ENCODE measurements at places on chromosomes 7 and 10. TPM values are rescaled to one million over a fixed set of nuclear protein-coding genes. Genes with fewer than 3 reads are reported as not detected.

GRCh38 chr10:130784326-130784725 is 527.2 kb downstream of the TCERG1L start:
- no peak for DNase-seq
- H3K4me3 ChIP-seq, result no peak overlapping the region
- H3K27me3 ChIP-seq, result no peaks in the 10 kb centered on the region

GRCh38 chr7:101882005-101882421 is 64.6 kb downstream of the CUX1 start:
- H3K36me3 ChIP-seq, result no peaks in the 10 kb centered on the region
- DNase-seq, result no peak
- peaks cover 30% of the 10 kb centered on the region for H3K4me1 ChIP-seq
- peak overlapping the region; percentile 80 for H3K27ac ChIP-seq
- H3K27me3 ChIP-seq, result no peaks in the 10 kb centered on the region
- H3K4me3 ChIP-seq, result no peak overlapping the region

DNA sequence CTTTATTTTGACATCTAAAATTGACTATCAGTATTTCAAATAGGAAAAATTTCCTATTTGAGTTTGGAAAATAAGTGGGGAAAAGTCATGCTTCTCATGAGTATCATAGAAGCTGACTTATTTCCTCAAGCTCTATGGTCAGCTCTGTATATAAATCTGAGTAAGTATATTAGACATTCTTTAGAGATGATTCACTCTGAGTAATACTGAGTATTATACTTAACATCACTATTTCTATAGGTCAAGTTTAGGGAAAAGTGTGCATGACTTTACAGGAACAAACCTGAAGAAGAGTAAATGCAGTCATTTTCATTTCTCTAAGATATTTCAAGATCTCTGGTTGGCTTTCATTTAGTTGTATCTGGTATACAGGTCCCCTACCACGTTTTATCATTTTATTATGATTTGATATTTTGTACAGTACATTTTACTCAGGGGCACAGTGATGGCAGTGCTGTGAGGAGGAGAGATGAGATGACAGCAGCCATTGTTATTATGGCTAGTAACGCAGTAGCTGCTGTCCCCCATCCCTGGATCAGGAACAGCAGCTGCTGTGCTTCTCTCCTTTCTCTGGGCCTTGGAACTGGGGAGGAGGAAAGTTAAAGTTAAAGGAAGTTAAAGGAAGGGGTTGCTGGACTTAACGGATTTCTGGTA is 15.2 kb downstream of the SND1 start:
- H3K27ac ChIP-seq, result no peak overlapping the region
- DNase-seq, result no peak
- no peaks in the 10 kb centered on the region for H3K27me3 ChIP-seq
- H3K36me3 ChIP-seq, result no peaks in the 10 kb centered on the region
- no peak overlapping the region for H3K4me3 ChIP-seq

GRCh38 chr7:27793780-27794179 is 53.8 kb downstream of the TAX1BP1 start:
- no peaks in the 10 kb centered on the region for H3K27me3 ChIP-seq
- no peaks in the 10 kb centered on the region for H3K4me1 ChIP-seq
- peaks cover 4% of the 10 kb centered on the region for H3K36me3 ChIP-seq
- no peak overlapping the region for H3K4me3 ChIP-seq
- no peak overlapping the region for H3K27ac ChIP-seq

- no peaks in the 10 kb centered on the region for H3K4me1 ChIP-seq
- no peak for DNase-seq
- no peak overlapping the region for H3K27ac ChIP-seq
- no peaks in the 10 kb centered on the region for H3K27me3 ChIP-seq
Measured at GRCh38 chr7:103857435-103857834, 132.0 kb downstream of the RELN start.

DNA sequence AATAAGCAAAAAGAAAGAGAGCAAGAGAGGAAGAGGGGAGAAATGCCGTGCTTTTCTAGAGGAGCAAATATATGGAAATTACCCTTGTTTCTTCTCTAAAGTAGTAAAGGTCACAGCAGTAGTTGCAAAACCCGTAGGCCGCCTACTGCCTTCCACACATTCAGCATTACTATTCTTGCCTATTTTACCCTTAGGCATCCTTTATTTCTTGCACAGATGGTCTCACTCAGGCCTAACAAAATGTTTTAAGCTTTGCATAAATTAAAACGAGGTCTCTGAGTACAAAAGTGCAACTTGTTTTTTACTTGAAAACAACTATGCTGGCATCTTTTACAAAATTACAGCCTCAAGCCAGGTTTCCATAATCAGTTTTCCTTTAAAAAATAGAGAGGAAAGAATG is 644.6 kb downstream of the AUTS2 start:
- H3K4me1 ChIP-seq, result no peaks in the 10 kb centered on the region
- H3K27ac ChIP-seq, result no peak overlapping the region
- H3K36me3 ChIP-seq, result no peaks in the 10 kb centered on the region
- H3K4me3 ChIP-seq, result no peak overlapping the region
- H3K27me3 ChIP-seq, result no peaks in the 10 kb centered on the region
- DNase-seq, result no peak

- DNase-seq, result no peak
- H3K4me1 ChIP-seq, result no peaks in the 10 kb centered on the region
- H3K27ac ChIP-seq, result no peak overlapping the region
Measured at GRCh38 chr10:27701938-27702537, 43.6 kb downstream of the MKX start.

- H3K4me3 ChIP-seq, result no peak overlapping the region
- no peaks in the 10 kb centered on the region for H3K36me3 ChIP-seq
- DNase-seq, result no peak
Measured at GRCh38 chr7:133183042-133183794, 69.7 kb upstream of the EXOC4 start.

GRCh38 chr7:42314696-42315095 is 77.7 kb upstream of the GLI3 start:
- H3K27ac ChIP-seq, result no peak overlapping the region
- no peak overlapping the region for H3K4me3 ChIP-seq
- no peaks in the 10 kb centered on the region for H3K36me3 ChIP-seq
- H3K4me1 ChIP-seq, result no peaks in the 10 kb centered on the region
- no peaks in the 10 kb centered on the region for H3K27me3 ChIP-seq
- DNase-seq, result no peak

- no peak overlapping the region for H3K4me3 ChIP-seq
- H3K27ac ChIP-seq, result no peak overlapping the region
- no peaks in the 10 kb centered on the region for H3K27me3 ChIP-seq
- no peaks in the 10 kb centered on the region for H3K4me1 ChIP-seq
- DNase-seq, result no peak
- H3K36me3 ChIP-seq, result no peaks in the 10 kb centered on the region
Measured at GRCh38 chr7:108345710-108346336, 110.4 kb downstream of the NRCAM start.

The NPFFR1 gene
- 0.08 TPM for total RNA-seq

- no peak for DNase-seq
- no peaks in the 10 kb centered on the region for H3K27me3 ChIP-seq
- peak overlapping the region; percentile 34 for H3K27ac ChIP-seq
- H3K4me1 ChIP-seq, result no peaks in the 10 kb centered on the region
- H3K36me3 ChIP-seq, result no peaks in the 10 kb centered on the region
Measured at GRCh38 chr10:87657371-87657770, 2.3 kb upstream of the PAPSS2 start.

DNA sequence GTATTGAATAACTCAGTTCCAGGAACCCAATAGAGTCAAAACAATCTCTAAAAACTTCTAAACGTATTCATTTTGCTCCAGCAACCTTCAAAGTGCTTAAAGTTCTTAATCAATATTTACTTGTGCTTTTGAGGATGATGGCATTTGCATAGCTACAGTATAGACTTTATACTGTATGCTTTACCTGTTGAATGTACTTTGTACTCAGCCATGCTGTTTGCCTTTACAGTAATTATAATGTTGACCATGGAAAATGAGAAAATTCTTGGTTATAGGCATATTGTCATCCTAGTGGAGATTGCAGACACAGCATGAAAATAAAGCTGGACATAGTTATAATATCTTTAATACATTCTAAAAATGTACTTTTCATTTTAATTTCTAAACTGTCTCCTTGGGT is 762.7 kb upstream of the PHF14 start:
- H3K4me3 ChIP-seq, result no peak overlapping the region
- H3K27ac ChIP-seq, result no peak overlapping the region
- H3K36me3 ChIP-seq, result no peaks in the 10 kb centered on the region
- H3K27me3 ChIP-seq, result no peaks in the 10 kb centered on the region
- H3K4me1 ChIP-seq, result no peaks in the 10 kb centered on the region

DNA sequence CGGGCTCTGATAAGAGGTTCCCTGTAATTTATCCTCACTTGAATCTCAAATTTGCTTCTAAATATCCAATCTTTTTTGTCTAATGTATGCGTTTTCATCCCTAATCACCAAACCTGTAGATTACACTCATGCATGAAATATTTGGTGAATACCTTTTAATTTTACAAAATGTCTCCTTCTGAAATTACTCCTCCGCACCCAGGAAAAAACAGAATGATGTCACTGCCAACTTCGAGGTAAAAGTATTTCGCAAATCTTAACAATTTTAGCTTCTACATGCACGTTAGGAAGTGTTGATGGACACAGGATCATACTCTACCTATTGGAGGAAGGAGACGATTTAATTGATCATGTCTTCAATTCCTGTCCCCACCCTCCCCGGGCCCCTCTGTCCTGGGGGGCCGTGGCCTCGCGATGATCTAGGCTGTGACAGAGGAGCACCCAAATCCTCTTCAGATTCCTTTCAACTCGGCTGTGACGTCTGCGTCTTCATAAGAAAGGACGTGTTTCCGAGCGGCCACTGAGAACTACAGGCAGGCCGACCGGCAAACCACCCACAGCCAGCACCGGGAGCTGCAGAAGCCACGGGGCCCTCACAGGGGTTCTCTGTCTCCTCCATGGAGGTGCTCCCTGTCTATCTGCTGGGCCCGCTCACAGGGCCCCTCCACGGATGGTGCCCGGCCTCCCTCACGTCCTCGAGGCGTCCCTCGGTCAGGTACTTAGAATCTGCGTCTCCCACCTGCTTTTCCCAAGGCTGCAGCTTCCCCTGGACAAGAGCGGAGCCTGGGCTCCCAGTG is 8.7 kb upstream of the FAM20C start:
- H3K27me3 ChIP-seq, result no peaks in the 10 kb centered on the region
- no peak overlapping the region for H3K27ac ChIP-seq
- no peak overlapping the region for H3K4me3 ChIP-seq
- no peaks in the 10 kb centered on the region for H3K36me3 ChIP-seq
- DNase-seq, result no peak

GRCh38 chr10:128693493-128694131 is 567.4 kb upstream of the MKI67 start:
- H3K4me1 ChIP-seq, result no peaks in the 10 kb centered on the region
- H3K27ac ChIP-seq, result no peak overlapping the region
- no peak for DNase-seq
- no peak overlapping the region for H3K4me3 ChIP-seq
- no peaks in the 10 kb centered on the region for H3K36me3 ChIP-seq

GRCh38 chr10:72229261-72230251 is 13.5 kb upstream of the ASCC1 start:
- peaks cover 7% of the 10 kb centered on the region for H3K36me3 ChIP-seq
- H3K27ac ChIP-seq, result no peak overlapping the region
- no peak for DNase-seq
- no peak overlapping the region for H3K4me3 ChIP-seq
- H3K27me3 ChIP-seq, result no peaks in the 10 kb centered on the region

GRCh38 chr10:70745555-70745954 is 39.6 kb downstream of the TBATA start:
- no peak for DNase-seq
- no peak overlapping the region for H3K27ac ChIP-seq
- H3K4me1 ChIP-seq, result peaks cover 5% of the 10 kb centered on the region
- no peak overlapping the region for H3K4me3 ChIP-seq
- H3K27me3 ChIP-seq, result no peaks in the 10 kb centered on the region

The IKZF1 gene
- 4.9 TPM for total RNA-seq

DNA sequence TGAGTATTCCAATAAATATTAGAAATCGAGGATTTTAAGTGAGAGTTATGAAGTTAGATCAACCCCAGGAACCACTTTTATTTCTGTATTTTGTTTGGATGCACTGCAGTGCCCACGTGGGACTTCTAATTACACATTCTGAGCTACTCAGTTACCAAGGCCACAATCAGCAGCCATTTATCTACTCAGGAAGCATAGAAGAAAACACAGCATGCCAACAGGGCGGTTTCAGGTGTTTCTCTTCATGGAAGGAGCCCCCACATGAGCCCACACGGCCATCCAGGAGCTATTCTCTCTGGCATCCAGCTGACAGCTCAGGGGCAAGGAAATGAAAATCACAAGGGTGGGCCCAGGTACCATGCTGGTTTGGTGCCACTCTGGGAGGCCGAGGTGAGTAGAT is 266.5 kb upstream of the MKLN1 start:
- no peaks in the 10 kb centered on the region for H3K36me3 ChIP-seq
- H3K4me1 ChIP-seq, result peaks cover 9% of the 10 kb centered on the region
- H3K4me3 ChIP-seq, result no peak overlapping the region
- DNase-seq, result no peak
- H3K27me3 ChIP-seq, result no peaks in the 10 kb centered on the region

DNA sequence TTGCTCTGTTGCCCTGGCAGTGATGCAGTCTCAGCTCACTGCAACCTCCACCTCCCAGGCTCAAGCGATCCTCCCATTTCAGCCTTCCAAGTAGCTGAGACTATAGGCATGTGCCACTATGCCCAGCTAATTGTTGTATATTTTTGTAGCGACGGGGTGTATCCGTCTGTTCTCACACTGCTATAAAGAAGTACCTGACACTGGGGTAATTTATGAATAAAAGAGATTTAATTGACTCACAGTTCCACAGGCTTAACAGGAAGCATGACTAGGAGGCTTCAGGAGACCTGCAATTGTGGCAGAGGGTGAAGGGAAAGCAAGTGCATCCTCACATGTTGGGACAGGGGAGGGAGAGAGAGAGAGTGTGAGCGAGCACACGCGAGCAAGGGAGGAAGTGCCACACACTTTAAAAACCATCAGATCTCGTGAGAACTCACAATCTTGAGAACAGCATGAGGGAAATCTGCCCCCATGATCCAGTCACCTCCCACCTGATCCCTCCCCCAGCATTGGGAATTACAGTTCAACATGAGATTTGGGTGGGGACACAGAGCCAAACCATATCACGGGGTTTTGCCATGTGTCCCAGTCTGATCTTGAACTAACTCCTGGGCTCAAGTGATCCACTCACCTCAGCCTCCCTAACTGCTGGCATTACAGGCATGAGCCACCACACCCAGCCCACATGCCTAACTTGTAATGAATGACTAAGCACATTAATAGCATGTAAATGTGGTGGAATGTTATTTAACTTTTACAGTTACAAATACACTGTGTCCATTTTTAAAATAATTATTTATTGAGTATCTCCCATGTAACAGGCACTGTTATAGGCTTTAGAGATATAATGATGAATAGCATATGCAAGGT is 65.5 kb downstream of the RALA start:
- DNase-seq, result no peak
- peaks cover 3% of the 10 kb centered on the region for H3K36me3 ChIP-seq
- H3K27me3 ChIP-seq, result no peaks in the 10 kb centered on the region
- H3K27ac ChIP-seq, result no peak overlapping the region
- H3K4me3 ChIP-seq, result no peak overlapping the region

The ASAH2B gene
- 6.7 TPM for total RNA-seq

DNA sequence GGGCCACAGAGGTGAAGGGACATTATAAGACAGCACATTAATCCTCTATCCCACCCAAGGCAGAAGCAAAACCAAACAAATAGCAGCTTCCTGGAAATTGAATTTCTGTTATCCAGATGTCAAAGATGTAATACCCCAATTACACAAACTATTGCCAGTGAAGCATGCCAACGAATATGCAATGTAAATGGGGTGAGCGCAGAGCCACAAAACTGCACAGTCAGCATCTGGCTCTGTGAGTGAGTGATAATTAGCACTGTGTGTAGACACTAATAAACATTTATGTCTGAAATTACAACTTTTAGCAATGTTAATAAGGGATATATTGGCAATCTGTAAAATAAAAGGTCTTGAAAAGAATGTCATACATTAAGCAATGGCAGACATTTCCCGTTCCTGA is 3.2 kb downstream of the BEND7 start:
- H3K27ac ChIP-seq, result no peak overlapping the region
- DNase-seq, result no peak
- H3K4me1 ChIP-seq, result no peaks in the 10 kb centered on the region
- no peaks in the 10 kb centered on the region for H3K27me3 ChIP-seq

The MAGI2 gene
- total RNA-seq, result 2.4 TPM

Data from colonic mucosa (tissue), 4 donors.